ENCODE measurements at places on chromosomes 16 and 17.

DNA sequence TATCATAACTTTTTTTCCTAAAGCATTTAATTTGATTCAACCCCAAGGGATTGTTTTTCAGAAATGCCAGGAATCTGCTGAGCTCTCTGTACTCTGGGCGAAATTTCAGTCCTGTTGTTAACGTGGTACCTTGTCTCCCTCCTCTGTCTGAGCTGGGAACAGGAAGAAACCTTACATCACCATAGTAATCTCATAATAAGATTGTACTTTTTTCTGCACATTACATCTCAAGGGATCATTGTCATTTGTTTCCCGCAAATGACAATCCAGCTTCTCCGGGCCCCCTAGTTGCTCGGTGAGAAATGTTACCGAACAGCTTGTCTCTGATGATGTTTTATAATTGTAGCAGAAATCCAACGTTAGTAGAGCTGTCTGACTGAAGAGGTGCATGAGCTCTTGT is 152.7 kb upstream of the ERCC4 start:
- DNase-seq: no peak

- DNase-seq: no peak
Observed at GRCh38 chr16:52498328-52499059, 48.4 kb downstream of the TOX3 start.

DNA sequence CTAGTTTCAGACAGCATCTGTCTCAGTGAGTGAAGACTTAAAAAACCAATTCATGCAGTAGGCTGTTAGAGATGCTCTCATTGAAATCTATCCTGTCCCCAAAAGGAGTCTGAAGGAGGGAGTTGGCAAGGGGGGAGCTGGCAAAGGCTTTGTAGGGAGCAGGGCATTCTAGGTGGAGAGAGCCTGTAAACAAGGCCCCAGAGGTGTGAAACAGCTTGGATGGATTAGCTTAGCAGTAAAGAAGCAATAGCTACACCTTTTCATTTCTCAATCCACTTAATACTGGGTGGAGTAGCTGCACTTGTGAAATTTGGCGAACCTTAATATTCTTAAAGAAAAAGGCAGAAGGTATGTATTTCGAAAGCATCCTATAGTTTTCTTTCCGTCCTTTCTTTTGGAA is 61.8 kb downstream of the KSR1 start:
- DNase-seq: no peak

GRCh38 chr16:19886073-19886941 is 1.7 kb upstream of the GPRC5B start:
- peak; percentile 46 for DNase-seq

GRCh38 chr17:13378361-13378760 is 223.4 kb downstream of the HS3ST3A1 start:
- no peak for DNase-seq

GRCh38 chr17:77471984-77472461 is 331.3 kb downstream of the SEC14L1 start:
- no peak for DNase-seq

GRCh38 chr17:76268015-76268749 is 3.0 kb downstream of the UBALD2 start:
- DNase-seq: no peak

GRCh38 chr17:82388223-82388921 is 16.8 kb downstream of the UTS2R start:
- DNase-seq: no peak

GRCh38 chr17:80868022-80868609 is 123.5 kb upstream of the CHMP6 start:
- DNase-seq: no peak

GRCh38 chr17:32998111-32998886 is 6.7 kb downstream of the SPACA3 start:
- DNase-seq: peak; percentile 60

GRCh38 chr17:41322903-41323895 is 7.7 kb upstream of the KRTAP17-1 start:
- DNase-seq: no peak

- DNase-seq: peak; percentile 91
Observed at GRCh38 chr17:40355123-40355803, 9.3 kb downstream of the GJD3 start.

Measured in GM12891 (cell line).